Tibial nerve (tissue), 4 donors: ENCODE measurements at places on chromosomes 6 and 20.
A peak's percentile ranks its signal among the peaks of the same experiment; 100 is the strongest.

GRCh38 chr6:109393886-109394281, 11.6 kb upstream of the CD164 start:
- no peak for DNase-seq

DNA sequence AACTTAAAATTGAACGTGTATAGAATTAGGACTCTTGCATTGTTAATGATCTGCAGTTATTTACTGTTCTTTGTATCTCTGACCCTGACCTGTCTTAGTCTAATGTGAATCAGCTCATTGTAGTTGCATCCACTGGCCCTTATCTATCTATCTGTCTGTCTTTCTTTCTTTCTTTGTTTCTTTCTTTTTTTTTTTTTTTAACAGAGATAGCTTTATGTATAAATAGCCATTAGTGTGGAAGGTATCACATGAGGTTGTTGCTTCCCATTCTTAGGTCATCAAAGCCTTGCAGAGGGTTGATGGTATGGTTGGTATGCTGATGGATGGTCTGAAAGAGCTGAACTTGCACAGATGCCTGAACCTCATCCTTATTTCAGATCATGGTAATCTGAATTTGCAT, 59.9 kb downstream of the ENPP1 start:
- no peak for DNase-seq

GRCh38 chr6:97732045-97732444, 449.0 kb upstream of the MMS22L start:
- no peak for DNase-seq

- DNase-seq, result no peak
Observed at GRCh38 chr6:42354702-42355101, 97.0 kb downstream of the TRERF1 start.

DNA sequence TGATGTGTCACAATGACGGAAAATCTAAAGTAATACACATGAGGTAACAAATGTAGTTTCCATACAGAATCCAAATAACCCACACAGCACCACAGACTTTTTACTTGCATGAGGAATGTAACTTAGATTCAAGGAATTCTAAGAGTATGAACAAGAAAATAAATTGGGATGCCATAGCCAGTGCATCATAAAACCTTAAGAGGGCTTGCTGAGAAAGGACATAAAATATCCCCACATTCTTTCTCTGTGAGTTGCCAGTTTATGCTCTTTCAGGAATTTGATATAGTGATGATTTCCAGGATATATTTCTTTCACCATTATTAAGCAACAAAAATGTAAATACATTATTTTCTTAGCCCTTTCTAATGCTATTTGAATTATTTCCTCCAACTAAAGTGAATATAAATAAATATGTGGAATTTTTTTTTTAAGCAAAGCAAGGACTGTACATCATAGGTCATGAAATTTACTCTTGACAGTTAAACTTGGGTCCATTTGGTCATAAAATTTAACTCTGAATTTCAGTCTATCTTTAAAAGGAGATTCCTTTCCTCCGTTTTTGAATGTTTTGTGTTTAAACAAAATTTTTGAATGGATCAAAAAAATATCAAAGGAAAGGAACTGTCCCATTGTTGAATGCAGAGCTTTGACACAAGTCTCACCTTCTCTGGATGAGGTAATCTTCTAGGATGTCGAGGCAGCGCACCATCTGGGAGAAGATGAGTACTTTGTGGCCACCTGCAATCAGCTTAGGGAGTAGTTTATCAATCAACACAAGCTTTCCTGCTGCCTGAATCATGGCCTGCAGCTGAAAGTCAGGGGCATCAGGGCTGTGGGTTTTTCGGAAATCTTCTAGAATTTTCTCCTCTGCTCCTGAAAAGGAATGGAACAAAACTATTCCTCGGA, 116.3 kb upstream of the EMILIN3 start:
- no peak for DNase-seq

DNA sequence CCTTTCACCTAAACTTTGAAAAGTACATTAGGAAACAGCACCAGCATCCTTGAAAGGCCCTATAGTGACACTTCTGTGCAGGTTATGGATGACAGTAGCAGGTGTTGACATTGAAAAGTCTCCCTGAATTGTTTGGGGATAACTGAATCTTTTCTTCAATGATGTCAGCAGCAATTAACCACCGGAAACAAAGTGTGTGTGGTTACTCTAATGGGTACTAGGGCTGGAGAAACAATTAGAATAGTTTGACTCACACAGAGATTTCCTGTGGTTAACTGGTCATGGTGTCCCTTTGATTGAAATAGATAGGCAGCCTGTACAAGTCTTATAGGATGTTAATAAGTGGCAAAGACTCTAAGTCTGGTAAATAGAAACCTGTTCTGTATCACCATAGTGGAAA, 189.1 kb downstream of the TBX18 start:
- DNase-seq, result no peak

DNA sequence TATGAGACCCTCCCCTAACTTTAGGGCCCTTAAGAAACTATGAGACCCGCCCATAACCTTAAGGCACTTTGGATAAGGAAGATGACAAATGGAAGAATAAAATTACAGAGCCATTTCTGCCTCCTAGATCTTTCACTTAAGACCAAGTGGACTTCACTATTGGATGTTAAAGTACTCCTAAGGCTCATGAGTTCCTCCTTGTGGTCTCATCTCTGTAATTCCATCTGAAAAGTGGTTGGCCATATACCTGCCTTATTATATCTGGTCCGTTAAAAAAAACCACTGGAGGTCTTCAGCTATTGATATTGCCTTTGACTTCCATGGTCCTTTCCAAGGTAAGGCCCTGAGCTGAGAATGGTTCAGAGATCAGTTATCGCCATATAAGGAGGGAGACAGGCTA, 310.3 kb downstream of the EYA4 start:
- DNase-seq, result no peak

DNA sequence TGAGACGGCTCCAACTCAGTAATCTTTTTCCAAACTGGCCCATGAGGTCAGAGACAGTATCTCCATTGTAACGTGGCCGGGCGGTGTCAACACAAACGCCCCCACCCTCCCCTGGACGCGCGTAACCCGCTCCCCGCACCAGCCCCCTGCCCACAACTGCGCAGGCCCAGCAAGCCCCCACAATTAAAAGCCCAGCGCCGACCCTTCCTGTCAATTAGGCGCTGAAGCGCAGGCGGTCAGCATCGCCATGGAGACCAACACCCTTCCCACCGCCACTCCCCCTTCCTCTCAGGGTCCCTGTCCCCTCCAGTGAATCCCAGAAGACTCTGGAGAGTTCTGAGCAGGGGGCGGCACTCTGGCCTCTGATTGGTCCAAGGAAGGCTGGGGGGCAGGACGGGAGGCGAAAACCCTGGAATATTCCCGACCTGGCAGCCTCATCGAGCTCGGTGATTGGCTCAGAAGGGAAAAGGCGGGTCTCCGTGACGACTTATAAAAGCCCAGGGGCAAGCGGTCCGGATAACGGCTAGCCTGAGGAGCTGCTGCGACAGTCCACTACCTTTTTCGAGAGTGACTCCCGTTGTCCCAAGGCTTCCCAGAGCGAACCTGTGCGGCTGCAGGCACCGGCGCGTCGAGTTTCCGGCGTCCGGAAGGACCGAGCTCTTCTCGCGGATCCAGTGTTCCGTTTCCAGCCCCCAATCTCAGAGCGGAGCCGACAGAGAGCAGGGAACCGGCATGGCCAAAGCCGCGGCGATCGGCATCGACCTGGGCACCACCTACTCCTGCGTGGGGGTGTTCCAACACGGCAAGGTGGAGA, at the start of the genes HSPA1A and HSPA1L:
HSPA1A (plus strand) TSS at position 519 of the 814 bp plus-strand sequence; CDS start at position 733, 214 bp downstream.
HSPA1L (minus strand) TSS at position 259 of the 814 bp plus-strand sequence. CDS start 3,311 bp downstream, outside the sequence.
- DNase-seq, result peak; percentile 89

GRCh38 chr6:34205466-34205865, 31.2 kb upstream of the HMGA1 start:
- no peak for DNase-seq

- no peak for DNase-seq
Observed at GRCh38 chr6:37552267-37552666, 52.6 kb upstream of the CCDC167 start.

DNA sequence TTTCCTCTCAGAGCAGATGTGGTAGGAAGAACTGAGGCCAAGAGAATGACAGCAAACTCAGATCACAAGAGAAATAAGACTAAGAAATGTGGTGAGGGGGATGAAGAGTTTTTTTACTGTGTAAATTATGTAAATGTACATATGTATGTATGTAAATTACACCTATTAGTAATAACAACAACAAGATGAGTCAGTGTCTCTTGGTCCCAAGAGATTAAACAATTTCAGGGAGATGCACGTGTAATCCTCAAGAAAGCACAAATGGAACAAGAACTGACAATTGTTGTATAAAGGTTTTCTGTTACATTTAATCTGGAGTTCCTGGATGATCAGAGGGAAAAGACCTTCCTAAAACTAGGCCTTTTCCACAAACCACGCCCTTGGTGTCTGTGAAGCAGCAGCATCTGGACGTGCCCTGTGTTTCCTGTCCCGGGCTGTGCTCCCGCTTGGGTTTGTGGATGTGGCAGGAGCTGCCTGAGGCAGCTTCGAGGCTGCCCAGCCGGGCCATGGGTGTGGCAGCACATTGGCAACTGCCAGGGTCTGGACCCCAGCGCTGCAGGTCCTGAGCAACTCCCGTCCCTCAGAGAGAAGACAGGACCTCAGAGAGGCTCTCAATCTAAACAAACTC, 994 bp downstream of the CLDN20 start:
- DNase-seq, result no peak

GRCh38 chr6:63492476-63492875, 79.8 kb upstream of the LOC128125822 start:
- no peak for DNase-seq

- DNase-seq, result no peak
Observed at GRCh38 chr20:44135012-44135412, 52.0 kb downstream of the JPH2 start.

- no peak for DNase-seq
Observed at GRCh38 chr20:37941992-37942391, 39.1 kb downstream of the VSTM2L start.

- DNase-seq, result no peak
Observed at GRCh38 chr6:169177516-169178166, 76.0 kb downstream of the THBS2 start.

DNA sequence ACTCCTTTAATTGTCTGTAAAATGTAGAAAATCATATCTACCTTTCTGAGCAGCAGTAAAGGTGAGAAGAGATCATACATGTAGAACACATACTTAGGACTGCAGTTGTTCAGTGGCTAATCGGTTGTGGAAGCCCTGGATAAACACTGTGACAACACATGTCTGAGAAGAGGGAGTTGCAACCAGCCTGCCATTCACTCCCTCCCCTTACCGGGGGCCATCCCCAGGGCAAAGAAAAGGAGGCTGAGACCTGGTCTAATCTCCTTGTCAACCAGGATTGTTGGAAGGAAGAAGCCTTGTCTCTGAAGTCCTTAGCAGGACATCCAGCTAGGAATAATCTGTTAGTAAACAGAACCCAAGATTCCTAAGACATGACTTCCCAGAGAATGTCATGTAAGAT, 462.5 kb upstream of the AGPAT4 start:
- no peak for DNase-seq

DNA sequence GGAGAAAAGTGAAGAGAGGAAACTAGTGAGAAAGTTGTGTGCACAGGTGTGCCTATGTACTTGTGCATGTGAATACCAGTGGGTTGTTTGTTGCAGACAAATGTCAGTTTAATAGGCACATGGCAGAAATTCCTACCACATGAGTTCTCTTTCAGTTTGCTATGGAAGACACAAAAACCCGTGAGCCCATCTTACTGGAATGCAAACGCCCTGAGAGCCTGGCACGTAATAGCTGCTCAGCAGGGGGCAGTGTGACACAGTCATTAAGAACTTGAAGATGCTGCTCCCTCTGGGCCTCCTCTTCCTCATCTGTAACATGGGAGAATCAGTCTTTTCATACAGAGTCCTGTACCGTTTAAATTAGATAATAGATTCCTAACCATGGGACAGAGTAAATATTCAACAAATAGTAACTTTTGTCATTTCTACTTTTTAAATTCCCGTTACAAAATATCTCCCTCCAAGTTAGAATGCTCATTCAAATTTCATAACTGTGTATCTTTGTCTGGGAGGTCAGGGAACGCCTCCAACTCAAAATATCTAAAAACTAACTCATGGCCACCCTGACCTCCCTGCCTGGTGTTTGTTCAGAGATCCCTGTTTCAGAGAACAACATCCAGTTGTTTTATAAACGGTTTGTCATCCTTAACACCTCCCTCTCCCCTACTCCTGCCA, 802.9 kb downstream of the MAFB start:
- DNase-seq, result peak; percentile 94

GRCh38 chr6:106579281-106579680, 50.0 kb downstream of the RTN4IP1 start:
- no peak for DNase-seq

DNA sequence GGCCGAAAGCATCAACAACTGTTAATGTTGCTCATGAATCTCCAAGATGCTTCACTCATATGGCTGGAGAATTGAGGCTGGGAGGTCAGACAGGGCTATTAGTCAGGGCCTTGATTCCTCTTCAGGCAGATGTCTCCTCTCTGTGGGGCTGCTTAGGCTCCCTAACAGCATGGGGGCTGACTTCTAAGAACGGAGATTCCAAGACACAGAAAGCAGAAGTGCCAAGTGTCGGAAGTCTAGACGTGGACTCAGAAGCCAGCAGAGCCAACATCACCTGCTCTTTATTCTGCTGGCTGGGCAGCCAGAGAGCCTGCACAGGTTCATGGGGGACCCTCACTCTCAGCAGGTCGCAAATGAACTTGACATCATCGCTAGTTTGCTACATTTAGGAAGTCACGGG, 279.8 kb downstream of the CDH26 start:
- no peak for DNase-seq

DNA sequence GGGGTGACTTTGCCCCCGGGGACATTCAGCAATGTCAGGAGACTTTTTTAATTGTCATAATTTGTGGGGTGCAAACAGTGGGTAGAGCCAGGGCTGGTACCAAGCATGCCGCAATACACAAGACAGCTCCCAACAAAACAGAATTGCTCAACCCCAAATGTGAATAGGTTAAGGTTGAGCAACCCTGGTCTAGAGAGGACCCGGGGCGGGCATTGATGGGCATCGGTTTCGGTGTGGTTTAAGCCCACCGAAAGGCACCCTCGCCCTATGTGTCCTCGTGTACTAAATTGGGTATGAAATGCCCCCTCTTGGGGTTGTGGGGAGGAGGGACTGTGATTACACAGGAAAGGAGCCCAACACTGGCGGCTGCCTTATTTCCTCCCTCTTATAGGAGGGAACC, 36.0 kb downstream of the KIAA1755 start:
- no peak for DNase-seq

DNA sequence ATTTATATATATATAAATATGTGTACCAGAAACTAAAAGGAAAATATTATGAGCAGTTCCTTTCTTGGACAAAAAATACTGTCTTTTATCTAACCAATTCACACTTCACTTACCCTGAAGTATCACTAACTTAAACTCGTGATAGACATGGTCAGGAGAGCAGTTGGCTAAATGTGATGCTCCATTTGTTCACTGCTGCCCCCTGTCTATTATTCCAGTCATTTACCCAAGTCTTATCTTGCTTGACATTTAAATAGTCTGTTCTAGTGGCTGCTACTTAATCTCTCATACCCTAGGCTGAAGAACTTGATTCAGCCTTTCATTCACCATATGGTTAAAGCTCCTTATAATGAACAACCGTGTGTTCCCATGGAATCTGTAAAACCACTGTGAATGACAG, 789.6 kb upstream of the EYS start:
- DNase-seq, result no peak
